ENCODE measurements at places on chromosomes 3 and 15.

GRCh38 chr3:68743521-68743920, 188.8 kb downstream of the TAFA4 start:
- DNase-seq, result no peak

- DNase-seq, result no peak
These were observed 154.6 kb upstream of the RGMA start for GRCh38 chr15:93243573-93243972.

GRCh38 chr15:26640601-26641000, 132.3 kb downstream of the GABRB3 start:
- DNase-seq, result no peak

DNA sequence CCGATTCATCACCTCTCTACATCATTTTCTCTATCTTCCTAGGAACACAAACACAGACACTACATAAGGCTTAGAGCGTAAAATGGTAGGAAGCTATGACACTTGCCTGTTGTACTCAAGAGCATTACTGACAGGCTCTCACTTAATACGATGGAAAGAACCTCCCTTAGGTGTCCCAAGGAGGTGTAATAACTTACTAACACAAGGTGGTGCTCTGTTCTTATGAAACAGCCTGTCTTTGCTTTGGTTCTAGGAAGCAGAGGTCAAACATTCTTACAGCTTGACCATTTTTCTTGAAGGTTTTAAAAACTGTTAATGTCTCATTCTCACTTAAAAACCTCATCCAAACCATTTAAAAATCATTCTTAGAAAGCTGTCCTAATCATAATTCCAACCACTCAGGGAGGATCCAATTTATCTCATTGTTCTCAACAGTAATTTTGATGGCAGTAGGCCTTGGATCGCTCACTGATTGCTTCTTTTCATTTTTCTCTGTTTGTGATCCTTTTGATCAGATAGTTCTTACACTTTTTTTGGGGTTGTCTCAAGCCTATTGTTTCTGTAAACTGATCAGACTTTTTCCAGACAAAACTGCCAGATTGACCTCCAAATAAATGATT, 317.8 kb upstream of the AGTR1 start:
- peak; percentile 59 for DNase-seq

GRCh38 chr3:145519398-145520047, 641.5 kb downstream of the PLOD2 start:
- peak; percentile 15 for DNase-seq

- DNase-seq, result peak; percentile 18
These were observed 690.7 kb downstream of the TUSC7 start for GRCh38 chr3:117400303-117400702.

DNA sequence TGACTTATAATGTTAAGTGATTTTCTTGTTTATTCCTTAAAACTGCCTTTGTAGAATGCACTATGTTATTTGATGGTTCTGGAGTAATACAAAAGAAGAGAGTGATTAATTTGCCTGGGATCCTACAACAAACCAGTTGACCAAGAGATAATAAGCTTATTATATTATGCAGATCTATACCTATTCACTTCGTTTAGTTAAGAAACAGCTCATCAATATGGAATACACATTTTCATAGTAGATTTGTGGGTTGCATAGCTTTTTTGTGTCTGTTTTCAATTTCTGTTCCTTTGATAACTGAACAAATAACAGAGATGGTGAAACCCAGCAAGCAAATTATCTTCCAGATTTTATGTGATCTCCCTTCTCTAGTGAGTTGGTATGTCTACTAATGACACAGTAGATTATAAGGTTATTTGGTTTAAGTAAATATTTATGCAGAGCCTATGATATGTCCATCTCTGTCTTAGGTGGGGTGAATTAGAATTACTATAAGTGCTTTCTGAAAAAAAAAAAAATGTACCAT, 443.3 kb upstream of the TPRG1 start:
- no peak for DNase-seq
